ENCODE measurements at places on chromosomes 2 and 18. TPM values are rescaled to one million over a fixed set of nuclear protein-coding genes. Genes with fewer than 3 reads are reported as not detected.

Gene LRP2
- total RNA-seq: not detected

Gene ANAPC1
- total RNA-seq: 30.0 TPM

DNA sequence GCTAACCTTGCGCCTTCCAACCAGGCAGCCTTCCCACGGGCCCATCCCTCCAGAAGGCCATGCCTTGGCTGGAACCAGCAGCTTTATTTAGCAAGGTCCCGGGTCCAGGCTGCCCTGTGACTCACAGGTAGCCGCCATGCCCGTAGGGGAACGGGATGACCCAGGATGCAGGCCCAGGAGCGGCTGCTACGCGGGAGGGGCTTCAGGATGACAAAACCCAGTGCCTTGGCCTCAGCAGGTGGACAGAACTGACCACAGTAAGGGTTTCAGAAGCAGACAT is 63.3 kb downstream of the RTP5 start:
- DNase-seq: no peak

- DNase-seq: peak; percentile 73
Observed at GRCh38 chr18:49020621-49021021, 69.9 kb upstream of the SMAD7 start.

DNA sequence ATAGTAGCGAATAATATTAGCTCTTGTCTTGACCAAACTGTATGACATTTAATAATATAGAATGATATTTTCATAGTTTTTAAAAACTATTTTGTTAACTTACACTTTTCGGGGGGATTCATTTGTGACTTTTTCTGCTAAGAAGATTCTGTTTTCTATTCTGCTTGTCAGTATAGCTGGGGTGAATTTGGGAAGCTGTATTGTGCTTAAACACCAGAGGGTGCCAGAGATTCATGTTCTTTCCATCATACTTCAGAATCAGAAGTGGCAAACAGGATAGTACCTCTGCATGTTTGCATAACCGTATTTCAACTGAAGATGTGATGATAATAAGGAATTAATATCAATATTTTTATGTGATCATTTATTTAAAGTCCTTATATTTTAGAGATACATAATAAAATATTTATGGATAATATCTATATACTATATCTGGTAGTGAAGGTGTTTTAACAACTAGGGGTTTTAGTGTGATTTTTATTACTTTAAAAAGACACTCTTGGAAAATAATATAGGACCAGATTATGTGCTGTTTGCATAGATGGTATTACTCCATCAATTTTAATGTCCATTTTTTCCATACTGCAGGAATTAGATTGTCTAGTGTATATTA is 81.0 kb downstream of the TAF4B start:
- no peak for DNase-seq
